ENCODE measurements at places on chromosomes 6 and 20.

GRCh38 chr20:3857405-3857804 is 10.8 kb downstream of the MAVS start:
- DNase-seq, result no peak

GRCh38 chr20:51854921-51855320 is 52.6 kb upstream of the SALL4 start:
- DNase-seq, result no peak

- no peak for DNase-seq
Measured at GRCh38 chr6:11734861-11735613, 43.6 kb downstream of the ADTRP start.

GRCh38 chr6:10759884-10760329 is 12.3 kb downstream of the TMEM14B start:
- DNase-seq, result no peak

DNA sequence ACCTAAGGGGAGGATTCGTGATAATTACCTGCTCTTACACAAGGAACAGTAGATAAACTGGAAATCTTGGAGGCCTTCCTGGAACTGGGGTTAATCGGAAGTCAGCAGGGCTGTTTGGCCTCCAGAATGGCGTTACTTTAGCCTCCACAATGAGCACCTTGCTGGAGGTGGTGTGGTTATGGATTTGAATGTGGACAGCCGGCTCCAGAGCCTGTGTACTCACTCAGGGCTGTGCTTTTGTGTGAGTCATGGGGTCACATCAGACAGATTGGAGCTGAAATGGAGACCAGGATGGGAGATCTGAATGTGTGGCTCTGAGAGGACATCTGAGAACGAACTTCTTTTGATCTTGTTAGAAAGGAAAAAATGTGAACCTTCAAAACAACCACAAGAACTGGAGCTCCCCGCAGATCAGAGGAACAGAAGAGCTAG is 30.4 kb downstream of the IGF2R start:
- no peak for DNase-seq

DNA sequence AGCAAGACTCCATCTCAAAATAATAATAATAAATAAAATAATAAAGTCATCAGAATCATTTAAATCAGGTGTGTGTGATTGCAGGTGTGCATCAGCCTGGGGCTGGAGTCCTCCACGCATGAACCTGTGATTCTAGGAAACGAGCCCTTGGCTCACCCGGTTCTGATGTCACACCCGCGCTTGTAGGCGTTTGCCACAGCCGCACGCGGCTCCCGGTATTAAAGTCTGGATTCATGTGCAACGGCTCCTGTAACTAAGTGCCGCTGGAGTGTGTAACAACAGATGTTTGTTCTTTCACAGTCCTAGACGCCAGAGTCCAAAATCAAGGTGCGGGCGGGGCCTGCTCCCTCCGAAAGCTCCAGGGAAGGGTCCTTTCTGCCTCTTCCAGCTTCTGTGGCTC is 45.2 kb downstream of the KCNQ2 start:
- no peak for DNase-seq

DNA sequence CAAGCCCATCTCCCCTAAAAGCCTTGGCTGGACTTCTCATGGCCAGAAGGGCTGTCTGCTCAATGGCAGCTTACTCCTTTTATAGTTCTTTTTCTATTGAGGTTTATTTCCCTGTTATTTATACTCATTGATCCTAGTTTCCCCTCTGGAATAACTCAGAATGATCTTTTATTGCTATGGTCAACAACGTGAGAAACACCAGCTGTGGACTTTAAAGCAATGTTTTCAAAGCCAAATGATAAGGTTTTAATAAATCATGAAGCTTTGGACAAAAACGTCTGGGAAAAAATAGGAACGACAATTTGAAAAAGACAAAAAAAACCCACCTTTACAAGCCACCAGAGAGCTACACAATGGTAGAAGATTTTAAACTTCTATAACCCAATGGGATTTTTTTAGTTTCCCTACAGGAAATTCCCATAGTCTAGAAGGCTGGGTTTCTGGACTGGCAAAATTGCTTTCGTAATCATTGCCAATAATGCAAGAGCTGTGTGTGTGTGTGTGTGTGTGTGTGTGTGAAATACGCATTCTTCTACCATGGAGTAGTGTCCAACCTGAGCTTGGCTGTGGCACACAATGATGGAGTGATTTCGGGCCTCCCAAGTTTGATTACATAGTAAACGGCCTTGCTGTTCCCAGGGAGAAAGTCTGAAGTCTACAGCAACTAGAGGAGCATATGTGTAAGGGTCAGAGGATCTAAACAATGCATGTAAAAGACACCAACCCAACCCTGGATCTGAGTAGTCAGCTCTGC is 396.0 kb downstream of the SYNE1 start:
- DNase-seq, result no peak

GRCh38 chr20:64130271-64130670 is 22.9 kb upstream of the NPBWR2 start:
- DNase-seq, result no peak

GRCh38 chr6:142925575-142926110 is 19.3 kb downstream of the HIVEP2 start:
- DNase-seq, result no peak

DNA sequence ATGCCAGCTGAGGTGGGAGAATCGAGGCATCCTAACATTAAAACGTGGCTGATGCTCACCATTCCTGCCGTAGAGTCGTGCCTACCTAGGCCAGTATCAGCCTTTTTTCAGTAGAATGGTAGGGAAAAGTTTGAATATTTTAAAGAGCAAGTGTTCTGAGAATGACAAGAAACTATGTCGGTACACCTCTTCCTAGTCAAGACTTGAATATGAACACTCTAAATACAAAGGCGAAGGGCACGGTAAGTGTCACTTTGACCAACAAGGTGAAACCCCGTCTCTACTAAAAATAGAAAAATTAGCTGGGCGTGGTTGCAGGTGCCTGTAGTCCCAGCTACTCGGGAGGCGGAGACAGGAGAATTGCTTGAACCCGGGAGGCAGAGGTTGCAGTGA is 1.0 kb downstream of the GINM1 start:
- no peak for DNase-seq

- DNase-seq, result no peak
Measured at GRCh38 chr20:22370137-22370536, 214.2 kb downstream of the FOXA2 start.

DNA sequence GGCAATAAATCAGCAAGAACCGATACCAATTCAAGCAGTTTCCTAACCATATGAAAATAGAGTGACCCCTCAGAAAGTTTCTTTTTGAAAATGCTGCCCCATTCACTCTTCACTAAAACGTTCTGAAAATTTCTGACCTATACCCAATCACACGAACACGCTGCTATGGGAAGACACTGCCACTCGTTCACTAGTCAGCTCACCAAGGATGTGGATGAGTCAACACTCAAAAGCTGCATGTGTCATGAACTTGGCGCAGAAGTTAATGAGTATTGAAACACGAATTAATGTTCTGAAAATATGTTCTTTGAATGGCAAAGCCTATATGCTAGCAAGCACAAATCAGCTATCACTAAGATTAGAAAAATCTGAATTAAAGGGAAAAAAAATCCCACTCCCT is 84.2 kb downstream of the PREP start:
- DNase-seq, result no peak

DNA sequence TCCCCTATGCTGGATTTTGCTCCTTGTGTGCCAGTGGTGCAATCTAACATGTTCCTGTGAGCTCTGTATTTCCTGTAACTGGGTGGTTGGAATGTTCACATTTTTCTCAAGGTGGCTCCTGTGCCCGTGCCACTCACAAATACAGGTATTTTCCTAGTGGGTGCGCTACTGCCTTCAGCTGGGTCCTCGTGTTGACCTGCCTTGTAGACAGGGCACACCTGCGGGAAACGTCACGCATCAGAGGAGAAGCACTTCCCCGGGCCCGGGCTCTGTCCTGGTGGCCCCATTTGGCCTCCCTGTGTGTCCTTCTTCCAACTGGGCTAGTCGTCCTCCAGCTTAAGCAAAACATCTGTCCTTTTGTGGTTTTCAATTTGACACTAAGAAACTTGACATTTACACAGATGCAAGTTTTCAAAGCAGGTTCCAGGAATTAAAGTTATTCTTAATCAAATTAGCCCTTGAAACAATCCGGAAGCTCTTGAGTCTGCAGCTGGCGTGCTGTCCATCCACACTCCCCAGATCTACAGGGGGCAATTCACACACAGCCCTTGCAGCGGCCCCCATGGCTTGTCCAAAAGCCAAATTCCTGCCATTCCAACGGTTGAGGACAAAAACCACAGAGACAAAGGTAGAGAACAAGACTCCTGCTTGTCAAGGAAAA is 275.1 kb downstream of the CDC5L start:
- DNase-seq, result no peak

- DNase-seq, result no peak
Measured at GRCh38 chr20:20241976-20242375, 125.9 kb upstream of the INSM1 start.

DNA sequence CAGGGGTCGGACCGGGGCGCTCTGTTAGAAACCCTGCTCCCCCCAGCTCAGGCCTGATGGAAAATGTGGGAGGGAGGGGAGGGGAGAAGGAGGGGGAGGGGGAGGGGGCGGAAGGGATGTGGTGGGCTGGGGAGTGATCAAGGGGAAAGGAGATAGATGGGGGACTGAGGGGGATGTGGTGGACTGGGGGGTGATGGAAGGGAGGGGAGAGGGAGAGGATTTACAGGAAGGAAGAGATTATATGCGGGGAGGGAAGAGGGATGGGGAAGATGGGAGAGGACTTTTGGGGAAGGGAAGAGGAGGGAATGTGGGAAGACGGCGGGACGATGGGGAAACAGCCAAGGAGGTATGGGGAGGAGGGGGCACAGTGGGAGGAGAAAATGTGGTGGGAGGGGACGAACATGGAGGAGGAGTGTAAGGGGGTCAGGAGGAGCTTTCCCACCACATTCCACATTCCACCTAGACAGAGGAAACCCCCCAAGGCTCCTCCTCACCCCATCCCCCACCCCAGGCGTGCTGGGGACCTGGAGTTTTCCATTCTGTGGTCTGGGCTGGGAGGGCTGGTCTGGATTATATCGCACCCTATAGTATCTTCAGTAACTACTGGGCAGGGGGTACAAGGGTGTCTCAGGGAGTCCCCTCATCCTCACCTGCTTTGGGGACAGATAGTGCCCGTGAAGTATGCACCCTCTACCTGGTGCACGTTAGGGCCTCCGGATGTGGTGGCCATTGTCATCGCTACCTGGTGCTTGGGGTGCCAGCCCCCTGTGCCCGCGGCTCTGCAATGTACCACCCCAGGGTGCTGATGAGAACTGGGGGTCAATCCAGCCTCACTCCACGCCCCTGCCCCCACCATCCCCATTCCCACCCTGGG is 578 bp upstream of the PTGIS start:
- no peak for DNase-seq

DNA sequence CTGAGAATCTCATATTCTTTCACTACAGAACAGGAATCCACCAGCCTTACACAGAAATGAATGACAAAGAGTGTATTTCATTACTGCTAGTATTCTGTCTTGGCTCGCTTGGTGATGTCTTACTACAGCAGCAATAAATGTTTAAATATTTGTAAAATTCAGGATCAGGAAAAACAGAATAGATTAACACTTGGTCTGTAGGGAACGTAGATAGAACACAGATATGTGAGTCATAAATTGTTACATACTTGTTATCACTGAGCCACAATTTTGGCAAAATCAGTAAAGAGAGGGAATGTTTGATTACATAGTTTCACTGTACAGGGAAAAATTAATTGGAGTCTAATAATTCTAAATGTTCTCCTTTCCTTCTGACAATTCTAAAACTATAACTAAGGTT is 11.0 kb downstream of the SHPRH start:
- DNase-seq, result no peak

- DNase-seq, result no peak
Measured at GRCh38 chr20:48300529-48300928, 515.2 kb upstream of the SULF2 start.

GRCh38 chr6:26043384-26044139 is 43.7 kb upstream of the HFE start:
- no peak for DNase-seq

- DNase-seq, result no peak
Measured at GRCh38 chr6:166687070-166687878, 60.2 kb upstream of the RPS6KA2 start.

GRCh38 chr6:88867841-88868731 is 95.3 kb downstream of the RNGTT start:
- DNase-seq, result no peak

GRCh38 chr6:36621371-36621855 is 27.3 kb downstream of the SRSF3 start:
- DNase-seq, result no peak

GRCh38 chr20:9739991-9740390 is 98.9 kb downstream of the PAK5 start:
- DNase-seq, result no peak

DNA sequence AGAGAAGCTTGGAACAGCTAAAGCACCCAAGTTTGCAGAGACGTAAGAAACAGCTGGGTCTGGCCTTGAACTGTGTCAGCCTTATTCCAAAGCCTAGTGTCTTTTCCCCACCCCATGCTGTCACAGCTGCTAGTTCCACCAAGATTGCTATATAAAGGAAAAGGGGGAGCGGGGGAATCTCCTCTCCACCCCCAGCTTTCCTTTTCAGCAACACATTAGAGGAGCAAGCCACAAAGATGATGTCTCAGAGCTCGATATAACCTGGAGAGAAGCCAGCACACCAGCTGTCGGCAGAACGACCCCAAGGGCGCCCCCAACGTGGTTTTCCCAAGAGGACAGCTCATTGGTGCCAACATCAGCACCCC is 36.5 kb downstream of the ATP9A start:
- no peak for DNase-seq

- no peak for DNase-seq
Measured at GRCh38 chr6:14128746-14129145, 11.2 kb downstream of the CD83 start.

- peak; percentile 20 for DNase-seq
Measured at GRCh38 chr20:24147961-24148360, 159.4 kb upstream of the GGTLC1 start.

DNA sequence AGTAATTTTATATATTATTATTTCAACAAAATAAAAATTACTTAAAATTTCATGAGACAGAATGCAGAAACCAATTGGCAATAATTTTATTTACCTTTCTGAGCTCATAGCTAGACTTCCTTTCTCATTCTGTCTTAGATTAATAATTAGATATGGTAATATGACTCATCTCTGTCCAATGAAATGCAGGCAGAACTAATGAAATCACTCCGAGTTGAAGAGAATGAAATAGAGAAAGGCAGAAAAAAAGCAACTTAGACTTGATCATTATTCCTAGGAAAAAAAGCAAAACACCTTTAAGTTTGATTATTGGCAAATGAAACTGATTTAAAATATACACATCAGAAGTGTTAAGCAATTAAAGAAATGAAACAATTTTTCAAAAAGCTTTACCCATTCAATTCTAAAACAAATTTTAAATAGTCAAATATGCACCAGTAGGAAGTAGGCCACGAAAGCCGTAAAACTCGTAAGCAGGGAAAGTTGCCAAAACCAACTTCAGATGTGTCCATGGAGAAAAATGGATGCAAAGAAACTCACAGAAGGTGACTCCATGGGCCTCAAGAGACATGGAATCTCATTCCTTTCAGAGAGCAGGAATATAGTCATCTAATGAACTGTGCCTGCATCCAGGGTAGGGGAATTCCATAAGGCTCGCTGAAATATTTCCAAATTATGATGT is 293.8 kb upstream of the RGS17 start:
- DNase-seq, result no peak

All from vagina (tissue), 2 donors.